ENCODE measurements at places on chromosomes 11 and 22. TPM values are rescaled to one million over a fixed set of nuclear protein-coding genes. Genes with fewer than 3 reads are reported as not detected.

- H3K27me3 ChIP-seq = no peaks in the 10 kb centered on the region
- no peak for DNase-seq
- peaks cover 15% of the 10 kb centered on the region for H3K36me3 ChIP-seq
- H3K27ac ChIP-seq = no peak overlapping the region
- H3K4me1 ChIP-seq = no peaks in the 10 kb centered on the region
Observed at GRCh38 chr22:36136475-36136874, 24.1 kb downstream of the APOL3 start.

DNA sequence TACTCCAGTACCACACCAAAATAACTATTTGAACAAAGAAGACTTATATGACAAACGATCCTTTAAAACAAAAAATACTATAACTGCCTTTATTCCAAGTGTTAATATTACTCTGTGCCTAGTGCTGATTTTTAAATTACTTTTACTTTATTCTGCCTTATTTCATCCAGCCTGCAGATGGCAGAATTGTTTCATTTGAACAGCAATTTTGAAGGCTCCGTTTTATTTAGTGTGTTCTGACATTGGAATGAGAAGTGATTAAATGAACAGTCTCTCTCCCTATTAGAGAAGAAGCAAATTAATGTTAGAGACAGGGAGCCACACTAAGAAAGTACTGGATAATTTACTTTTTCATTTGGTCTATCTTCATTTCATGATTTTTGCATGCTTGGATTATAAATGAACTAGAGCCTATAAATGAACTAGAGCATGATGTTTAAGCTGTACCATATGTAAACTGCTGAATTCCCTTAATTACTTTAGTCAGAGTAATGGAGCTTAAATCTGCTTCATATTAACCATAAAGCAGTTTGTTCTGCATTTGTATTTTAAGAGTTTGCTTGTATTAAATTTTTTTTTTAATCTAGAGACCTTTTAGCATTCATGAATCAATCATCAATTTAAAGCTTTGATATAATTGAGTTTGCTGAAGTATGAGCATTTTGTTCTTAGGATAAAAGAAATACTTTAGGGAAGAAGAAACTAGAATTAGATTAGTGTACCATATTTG is 9.8 kb downstream of the PDHX start:
- H3K4me1 ChIP-seq = peaks cover 9% of the 10 kb centered on the region
- no peak for DNase-seq

Gene CYB5R2
- total RNA-seq = 0.19 TPM

GRCh38 chr11:5343474-5344335 is at the start of gene OR51B5:
OR51B5 (minus strand) TSS chr11:5343524; CDS start chr11:5343524, 0 bp downstream.
- no peaks in the 10 kb centered on the region for H3K27me3 ChIP-seq
- no peaks in the 10 kb centered on the region for H3K36me3 ChIP-seq
- no peaks in the 10 kb centered on the region for H3K4me1 ChIP-seq
- no peak for DNase-seq
- no peak within 1 kb of the TSS for H3K27ac ChIP-seq

- no peaks in the 10 kb centered on the region for H3K27me3 ChIP-seq
- no peaks in the 10 kb centered on the region for H3K36me3 ChIP-seq
Observed at GRCh38 chr22:37196539-37197450, 8.7 kb upstream of the C1QTNF6 start.

Gene RASD2
- total RNA-seq = not detected

Gene SNX32
- under 0.01 TPM for total RNA-seq
